MG63 (cell line): ENCODE measurements at places on chromosomes 1 and 21.
A peak's percentile ranks its signal among the peaks of the same experiment; 100 is the strongest.

- DNase-seq = peak; percentile 85
Observed at GRCh38 chr1:65813956-65814355, 21.3 kb downstream of the PDE4B start.

GRCh38 chr1:159980786-159981185 lies 26.7 kb upstream of the SLAMF9 start:
- no peak for DNase-seq

DNA sequence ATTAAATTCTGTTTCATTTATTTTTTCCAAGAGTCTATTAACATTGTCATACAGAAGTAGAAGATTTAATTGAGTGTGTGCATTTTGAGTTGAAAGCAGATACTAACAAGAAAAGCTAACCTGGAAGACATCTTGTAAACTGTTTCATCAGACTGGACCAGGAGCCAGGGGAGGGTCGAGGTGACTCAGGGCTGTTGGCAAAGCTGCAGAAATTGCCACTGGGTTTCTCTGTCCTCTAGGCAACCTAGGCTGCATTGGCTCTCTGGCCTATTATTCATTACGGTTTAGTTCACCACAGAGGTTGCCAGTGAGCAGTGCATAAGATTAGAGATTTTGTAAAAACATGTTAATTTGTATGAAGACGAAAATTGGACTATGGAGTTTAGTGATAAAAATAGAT lies 27.5 kb downstream of the ERG start:
- peak; percentile 90 for DNase-seq

DNA sequence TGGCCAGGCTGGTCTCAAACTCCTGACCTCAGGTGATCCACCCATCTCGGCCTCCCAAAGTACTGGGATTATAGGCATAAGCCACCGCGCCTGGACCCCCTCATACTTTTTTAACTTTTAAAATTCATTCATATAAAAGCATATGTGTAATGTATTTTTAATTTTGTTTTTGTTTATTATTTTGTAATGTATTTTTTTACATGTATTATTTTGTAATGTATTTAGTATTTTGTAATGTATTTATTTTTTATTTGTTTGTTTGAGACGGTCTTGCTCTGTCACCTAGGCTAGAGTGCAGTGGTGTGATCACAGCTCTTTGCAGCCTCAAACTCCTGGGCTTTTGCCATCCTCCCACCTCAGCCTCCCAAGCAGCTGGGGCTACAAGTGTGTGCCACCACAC lies 12.0 kb upstream of the BRWD1 start:
- DNase-seq = no peak
